ENCODE measurements at places on chromosomes 4 and X. TPM values are rescaled to one million over a fixed set of nuclear protein-coding genes. Genes with fewer than 3 reads are reported as not detected.

DNA sequence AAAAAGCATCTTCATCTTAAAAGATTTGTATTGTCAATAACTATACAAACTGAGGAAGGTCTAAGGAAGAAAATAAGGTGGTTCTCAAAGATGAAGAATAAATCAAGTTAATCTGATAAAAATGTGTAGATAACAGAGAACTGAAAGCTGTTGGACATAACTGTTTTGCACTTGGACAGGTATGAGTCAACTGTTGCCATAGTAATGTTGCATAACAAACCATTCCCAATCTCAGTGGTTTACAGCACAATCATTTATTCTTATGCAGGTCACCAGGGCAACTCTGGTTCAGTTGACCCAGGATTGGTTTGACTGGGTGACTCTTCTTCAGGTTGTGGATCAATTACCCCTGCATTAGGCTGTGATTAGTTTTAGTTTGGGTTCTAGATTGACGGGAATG lies 2197.7 kb downstream of the ARAP2 start:
- DNase-seq: no peak

Gene ZNF157
- 1.7 TPM for total RNA-seq

- DNase-seq: no peak
Measured at GRCh38 chrX:144275843-144276242, 392.0 kb downstream of the UBE2NL start.

- DNase-seq: no peak
Measured at GRCh38 chr4:105666693-105667092, 41.8 kb downstream of the INTS12 start.

Gene SATL1
- total RNA-seq: 0.22 TPM

Gene GPM6B
- 99.8 TPM for total RNA-seq

Gene NDP
- 0.28 TPM for total RNA-seq

Gene LRCH2
- total RNA-seq: 3.8 TPM

DNA sequence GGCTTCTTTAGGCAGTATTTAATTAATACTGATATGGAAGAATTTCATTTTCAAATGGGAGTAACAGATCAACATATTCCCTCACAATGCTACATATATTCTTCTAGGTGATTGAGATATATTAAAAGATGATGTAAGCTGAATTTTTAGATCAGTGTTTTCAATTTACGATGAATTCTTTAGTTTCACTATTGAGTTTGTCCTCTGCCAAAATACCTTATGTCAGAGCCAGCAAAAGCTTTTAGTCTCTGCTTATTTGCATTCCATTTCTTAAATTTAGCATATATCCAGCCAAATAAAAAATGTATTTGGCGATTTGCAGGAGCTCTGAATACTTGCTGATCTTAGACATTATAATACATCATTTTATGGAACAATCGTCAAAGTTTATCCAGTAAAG lies 144.3 kb downstream of the MOSPD2 start:
- DNase-seq: no peak

DNA sequence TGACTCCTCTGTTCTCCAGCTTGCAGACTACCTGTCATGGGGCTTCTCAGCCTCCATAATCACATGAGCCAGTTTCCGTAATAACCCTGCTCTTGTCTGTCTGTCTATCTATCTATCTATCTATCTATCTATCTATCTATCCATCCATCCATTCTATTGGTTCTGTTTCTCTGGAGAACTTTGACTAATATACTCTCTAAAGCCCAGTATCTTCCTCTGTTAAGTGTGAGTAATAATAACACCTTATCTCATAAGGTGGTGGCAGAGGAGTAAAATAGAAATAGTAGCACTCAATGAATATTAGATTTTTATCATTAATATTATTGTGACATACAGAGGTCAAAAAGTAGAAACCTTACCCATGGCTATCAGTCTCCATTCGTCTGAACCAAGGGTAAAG lies 177.9 kb upstream of the PGRMC2 start:
- DNase-seq: no peak

DNA sequence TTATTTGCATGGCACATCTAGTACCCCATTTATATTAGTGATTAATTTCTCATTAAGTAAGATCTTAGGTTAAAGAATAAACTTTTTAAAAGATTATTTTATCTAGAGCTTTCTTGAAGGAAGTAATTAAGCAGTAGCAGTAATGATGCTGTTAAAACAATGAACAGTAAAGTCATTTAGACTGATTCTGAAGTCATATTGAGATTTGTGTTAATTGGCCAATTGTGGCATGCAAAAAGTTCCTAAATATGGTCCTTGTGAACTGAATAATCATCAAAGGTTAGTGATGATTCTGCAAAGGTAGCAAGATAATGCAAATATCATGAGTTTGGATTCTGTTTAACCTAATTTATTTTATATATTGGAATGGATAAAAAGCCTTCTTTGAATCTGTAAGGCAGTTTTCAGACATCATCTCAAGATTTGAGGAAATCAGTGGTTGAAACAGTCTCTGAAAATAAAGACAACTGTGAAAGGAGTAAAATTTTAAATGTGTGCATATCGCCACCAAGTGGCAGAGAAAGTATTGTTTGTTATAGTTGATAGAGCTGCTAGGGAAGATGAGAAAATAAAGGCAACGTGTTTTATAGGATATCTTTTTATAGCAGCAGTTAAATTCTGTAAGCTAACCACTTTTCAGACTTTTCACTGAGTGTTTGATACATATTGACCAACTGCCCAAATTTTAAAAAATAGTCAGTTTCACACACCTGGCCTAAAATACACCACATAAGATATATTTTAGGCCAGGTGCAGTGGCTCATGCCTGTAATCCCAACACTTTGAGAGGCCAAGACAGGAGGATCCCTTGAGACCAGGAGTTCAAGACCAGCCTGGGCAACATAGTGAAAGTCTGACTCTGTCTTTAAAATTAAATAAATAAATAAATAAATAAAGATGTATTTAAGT lies 79.6 kb downstream of the CCKAR start:
- DNase-seq: no peak

DNA sequence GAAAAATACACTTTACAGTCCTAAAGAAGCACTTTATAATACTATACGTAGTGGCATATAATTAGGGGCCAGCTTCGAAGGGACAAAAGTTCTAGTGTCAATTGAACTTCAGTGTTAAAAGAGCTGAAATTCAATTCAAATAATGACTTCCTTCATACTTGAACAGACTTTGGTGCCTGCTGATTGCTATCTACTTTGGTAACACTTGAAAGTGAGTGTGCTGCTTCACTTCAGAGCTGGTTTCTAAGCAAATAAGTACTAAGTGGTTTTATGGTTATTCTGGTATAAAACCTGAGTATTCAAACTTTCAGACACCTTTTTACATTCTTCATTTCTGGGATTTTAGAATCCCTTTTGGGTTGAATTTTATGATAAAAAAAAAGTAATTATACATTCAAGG lies 107.0 kb downstream of the SLC4A4 start:
- no peak for DNase-seq

Gene NXF3
- total RNA-seq: not detected

- no peak for DNase-seq
Measured at GRCh38 chrX:45191383-45191782, 9.3 kb downstream of the DIPK2B start.

- DNase-seq: no peak
Measured at GRCh38 chr4:78293348-78293747, 236.2 kb downstream of the FRAS1 start.

DNA sequence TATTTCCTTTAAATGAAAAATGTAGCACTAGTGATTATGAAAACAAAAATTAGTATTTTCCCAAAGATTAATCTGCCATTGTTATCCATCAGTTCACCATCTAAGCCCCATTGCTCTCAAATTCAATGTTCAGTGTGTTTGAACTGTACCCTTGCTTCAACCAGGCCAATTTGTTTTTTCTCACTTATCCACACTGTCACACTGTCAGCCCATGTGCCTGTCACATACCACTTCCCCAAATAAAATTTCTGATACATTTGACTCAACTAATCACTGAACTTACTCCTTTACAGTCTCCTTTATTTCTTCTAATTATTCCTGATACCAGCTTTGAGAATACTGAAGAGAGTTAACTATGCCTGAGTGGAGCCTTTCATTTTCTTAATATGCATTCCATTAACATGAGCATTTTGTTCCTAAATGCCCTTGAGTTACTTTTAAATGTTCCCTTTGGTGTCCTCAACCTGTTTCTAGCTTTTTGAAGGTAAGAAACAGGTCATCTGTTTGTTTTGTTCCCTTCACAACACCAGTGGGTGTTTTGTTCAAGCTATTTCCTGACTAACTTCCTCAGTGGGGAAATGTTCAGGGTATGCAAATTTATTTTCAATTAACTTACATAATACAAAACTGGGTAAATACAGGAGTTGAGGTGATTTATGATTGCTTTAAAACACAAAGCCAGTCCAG lies 117.1 kb downstream of the RPA4 start:
- DNase-seq: no peak

Gene AMOT
- 8.0 TPM for total RNA-seq

Gene HHIP
- 0.14 TPM for total RNA-seq

- DNase-seq: no peak
Measured at GRCh38 chr4:10504570-10505179, 47.4 kb upstream of the ZNF518B start.

- DNase-seq: no peak
Measured at GRCh38 chrX:56813318-56813837, 84.3 kb downstream of the NBDY start.

All from WTC11 (cell line).